Ascending aorta (tissue), 2 donors: ENCODE measurements at places on chromosomes 3 and 15. TPM values are rescaled to one million over a fixed set of nuclear protein-coding genes. Genes with fewer than 3 reads are reported as not detected.

- DNase-seq = peak; percentile 67
Measured at GRCh38 chr15:100167884-100168375, 173.8 kb downstream of the ADAMTS17 start.

- no peak for DNase-seq
Measured at GRCh38 chr15:99969261-99969920, 236.2 kb upstream of the LYSMD4 start.

Gene ZDHHC23
- 4.4 TPM for total RNA-seq

Gene ENTPD3
- total RNA-seq = 1.6 TPM

DNA sequence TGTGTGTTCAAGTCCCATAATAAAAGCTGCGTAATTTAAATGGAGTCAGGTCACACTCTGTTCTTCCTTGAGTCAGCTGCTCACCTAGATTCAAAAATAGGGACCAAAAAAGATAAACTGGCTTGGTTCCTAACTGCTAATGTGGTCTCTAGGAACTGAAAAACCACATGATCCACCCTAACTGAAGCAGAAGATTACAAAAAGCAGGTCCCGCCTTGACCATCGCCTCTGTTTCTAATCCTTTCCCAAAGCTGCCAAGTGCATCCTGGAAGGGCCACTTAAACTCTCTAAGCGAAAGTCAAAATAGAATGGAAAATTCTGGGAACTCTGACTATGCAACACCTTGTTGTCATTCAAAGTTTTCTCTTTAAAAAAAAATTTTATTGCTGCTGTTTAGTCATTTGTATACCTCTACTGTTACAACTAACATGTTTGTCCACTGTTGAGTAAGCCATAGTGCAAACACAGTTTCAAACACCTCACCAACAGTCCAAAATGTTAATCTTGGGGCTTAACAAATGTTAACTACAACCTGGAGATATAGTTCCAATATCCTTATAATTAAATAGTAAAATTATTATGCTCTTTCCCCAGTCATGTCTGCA, 88.9 kb upstream of the THBS1 start:
- no peak for DNase-seq
